ENCODE measurements at places on chromosomes 11 and 22.

- DNase-seq: no peak
Observed at GRCh38 chr11:114095899-114096298, 36.4 kb downstream of the ZBTB16 start.

- no peak for DNase-seq
Observed at GRCh38 chr22:38269466-38269865, 3.3 kb downstream of the TMEM184B start.

DNA sequence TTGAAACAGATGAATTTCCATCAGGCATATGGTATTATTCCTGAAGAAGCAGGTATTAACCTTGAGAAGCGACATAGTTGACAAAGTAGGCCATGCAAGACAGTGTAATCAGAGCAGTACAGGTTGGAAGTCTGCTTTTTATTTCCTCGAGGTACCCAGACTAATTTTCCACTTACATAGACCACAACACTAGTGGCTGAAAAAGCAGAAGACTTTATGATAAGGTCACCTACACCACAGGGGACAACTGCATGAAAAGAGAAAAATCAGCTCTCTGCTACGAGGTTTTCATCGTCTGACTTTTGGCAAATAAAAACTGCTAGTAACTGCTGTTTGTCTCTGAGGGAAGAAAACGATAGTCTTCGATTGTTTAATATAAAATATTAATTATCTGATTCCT is 77.5 kb downstream of the CNTN5 start:
- no peak for DNase-seq

GRCh38 chr11:125179346-125179745 is 14.8 kb downstream of the PKNOX2 start:
- no peak for DNase-seq

GRCh38 chr11:114909866-114910265 is 231.5 kb downstream of the NXPE2 start:
- DNase-seq: no peak

DNA sequence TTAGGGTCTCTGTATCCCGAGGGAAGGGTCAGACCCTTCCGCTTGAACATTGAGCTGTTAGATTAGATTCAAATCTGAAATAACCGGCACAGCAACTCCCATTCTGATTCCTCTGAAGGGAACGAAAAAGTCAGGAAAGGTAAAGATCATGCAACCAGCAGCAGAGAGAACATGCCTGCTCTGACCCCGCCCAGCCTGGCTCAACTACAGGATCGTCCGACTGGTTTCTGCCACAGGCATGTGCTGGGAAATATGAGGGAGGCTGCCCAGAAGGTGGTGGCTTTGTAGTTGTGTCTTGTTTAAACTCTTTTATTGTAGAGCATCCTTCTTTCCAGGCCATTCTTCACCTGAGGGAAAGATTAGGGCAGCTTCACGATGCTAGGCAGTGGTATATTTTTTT is 5.0 kb upstream of the MTNR1B start:
- no peak for DNase-seq

DNA sequence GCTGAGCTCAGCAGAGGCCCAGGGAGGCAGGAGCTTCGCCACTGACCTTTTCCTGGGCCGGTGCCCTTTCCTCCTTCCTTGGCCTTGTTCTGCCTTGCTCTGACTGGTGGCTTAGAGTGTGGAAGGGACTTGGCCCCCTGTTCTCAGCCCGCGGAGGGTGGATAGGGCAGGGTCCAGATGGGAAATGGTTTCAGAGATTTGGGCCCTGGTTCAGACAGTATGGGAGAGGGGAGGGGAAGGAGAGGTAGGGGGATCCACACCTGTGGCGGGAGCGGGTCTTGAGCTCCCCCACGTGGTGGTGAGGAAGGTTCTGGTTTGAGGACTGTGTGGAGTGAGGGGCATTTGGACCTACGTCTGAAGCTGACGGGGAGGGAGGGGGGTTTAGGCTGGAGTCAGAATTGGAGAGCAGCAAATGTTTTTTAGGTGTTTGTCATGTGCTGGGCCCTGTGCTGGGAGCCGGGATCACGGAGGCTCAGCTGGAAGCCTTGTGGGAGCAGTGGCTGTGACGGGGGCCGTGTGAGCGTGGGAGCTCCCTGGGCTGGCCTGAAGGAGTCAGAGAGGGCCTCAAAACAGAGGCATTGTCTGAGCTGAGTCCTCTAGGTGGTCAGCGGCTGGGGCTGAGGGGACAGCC is 27.2 kb downstream of the SHANK3 start:
- no peak for DNase-seq

DNA sequence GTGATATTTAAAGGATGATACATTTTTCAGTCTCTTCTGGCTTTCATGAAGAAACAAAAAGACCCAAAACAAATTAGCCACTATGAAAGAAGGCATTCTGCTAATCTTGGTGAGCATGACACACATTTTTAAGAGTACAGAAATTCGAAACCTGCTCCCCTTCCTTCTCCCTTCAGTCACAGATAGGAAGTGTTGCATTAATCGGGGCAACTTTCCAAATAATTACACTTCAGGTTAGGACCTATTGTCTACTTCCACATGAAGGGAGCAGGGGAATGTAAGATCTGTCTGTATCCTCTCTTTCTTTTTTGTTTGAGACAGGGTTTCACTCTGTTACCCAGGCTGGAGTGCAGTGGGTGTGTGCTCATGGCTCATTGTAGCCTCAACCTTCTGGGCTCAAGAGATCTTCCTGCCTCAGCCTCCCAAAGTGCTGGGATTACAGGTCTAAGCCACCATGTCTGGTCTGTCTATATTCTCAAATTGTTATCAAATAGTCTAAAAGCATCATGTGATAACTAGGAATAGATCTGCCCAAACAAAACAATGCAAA is 45.8 kb downstream of the NCAM1 start:
- no peak for DNase-seq

DNA sequence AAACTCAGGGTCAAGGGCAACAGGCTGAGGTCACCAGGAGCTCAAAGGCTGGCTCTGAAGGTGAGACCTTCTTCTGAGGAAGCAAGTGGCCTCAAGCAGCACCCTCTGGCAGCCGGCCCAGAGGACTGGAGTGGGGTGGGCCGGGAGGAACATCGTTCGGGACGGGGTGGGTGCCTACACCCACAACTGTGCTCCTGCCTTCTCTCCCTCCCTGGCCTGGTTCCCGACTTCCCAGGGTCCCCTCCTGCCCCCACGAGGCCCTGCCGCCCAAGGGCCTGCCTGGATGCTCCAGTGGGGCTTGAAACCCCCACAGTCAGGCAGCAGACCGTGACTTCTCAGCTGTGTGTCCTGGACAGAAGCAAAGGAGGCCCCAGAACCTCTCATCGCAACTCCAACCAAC is 195.7 kb downstream of the IGLL1 start:
- no peak for DNase-seq

GRCh38 chr22:22033803-22034468 is 51.3 kb upstream of the TOP3B start:
- no peak for DNase-seq

GRCh38 chr11:91047882-91048281 is 825.0 kb upstream of the CHORDC1 start:
- no peak for DNase-seq

DNA sequence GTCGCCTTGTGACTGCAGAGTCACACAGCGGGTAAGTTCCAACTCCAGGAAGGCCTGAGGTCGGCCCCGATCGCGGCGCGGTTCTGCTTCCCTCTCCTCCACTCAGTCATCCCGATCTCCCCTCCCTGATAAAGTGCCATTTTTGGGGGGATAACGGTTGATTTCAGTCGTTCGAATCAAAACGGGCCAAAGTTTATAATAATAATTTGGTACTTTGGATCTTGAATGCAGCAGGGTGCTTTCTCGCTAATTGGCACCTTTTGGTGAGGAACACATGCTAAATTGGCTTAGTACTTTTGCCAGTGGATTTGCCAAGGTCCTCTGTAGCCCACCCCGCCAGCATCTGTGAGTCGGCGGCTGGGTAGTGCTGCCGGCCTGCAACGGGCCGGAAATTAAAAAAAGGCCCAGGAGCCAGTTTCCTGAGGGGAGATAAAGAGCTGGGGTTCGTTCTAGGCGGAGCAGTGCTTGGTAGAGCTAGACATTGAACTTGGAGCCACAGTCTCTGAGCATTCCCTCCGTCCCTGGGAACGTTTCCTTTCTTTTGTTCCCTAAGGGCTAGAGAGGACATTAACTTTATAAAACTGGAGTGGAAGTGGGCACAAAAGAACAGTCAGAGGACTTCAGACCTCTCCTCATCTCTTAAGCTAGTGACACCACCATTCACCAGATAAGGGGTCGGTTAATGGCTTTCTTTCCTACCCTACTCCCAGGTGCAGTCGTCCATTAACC is 997 bp downstream of the UBE2L3 start:
- DNase-seq: no peak
